ENCODE measurements at places on chromosomes 11 and 22.
A peak's percentile ranks its signal among the peaks of the same experiment; 100 is the strongest.

GRCh38 chr22:34976474-34976873, 89.5 kb upstream of the ISX start:
- DNase-seq = no peak

- DNase-seq = peak; percentile 83
Observed at GRCh38 chr22:37545703-37546436, 14.4 kb upstream of the CDC42EP1 start.

GRCh38 chr22:48798281-48799226, 1029.1 kb downstream of the BRD1 start:
- no peak for DNase-seq

- DNase-seq = no peak
Observed at GRCh38 chr11:33017478-33017877, 1.8 kb downstream of the DEPDC7 start.

GRCh38 chr11:13760115-13760514, 91.6 kb downstream of the FAR1 start:
- no peak for DNase-seq

DNA sequence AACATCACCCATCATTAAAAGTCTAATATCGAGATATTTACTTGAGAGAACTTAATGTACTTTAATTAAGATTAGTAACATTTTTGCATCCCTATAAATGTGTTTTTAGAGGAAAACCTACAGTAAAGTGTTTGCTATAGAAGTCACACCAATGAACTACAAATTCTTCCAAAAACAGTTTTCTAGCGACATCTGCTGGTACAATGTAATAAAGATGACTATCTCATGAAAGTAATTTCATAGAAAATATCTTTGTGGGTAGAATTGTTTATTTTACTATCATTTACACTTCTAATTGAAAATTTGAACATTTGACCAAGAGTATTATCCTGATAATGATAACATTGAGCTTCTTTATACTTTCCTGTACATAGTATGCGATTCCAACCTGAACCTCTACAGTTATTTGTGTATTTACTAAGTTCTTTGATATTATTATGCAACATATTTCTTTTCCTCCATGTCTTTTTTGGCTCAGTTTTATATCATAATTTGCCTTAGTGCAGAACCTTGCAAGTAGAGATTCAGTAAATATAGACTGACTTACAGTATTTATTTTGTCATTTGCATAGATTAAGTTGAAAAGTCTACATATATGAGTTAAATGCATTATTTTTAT, 252.7 kb downstream of the TMEM135 start:
- DNase-seq = no peak

- DNase-seq = no peak
Observed at GRCh38 chr11:87141322-87141721, 103.6 kb downstream of the TMEM135 start.

GRCh38 chr22:23401111-23401909, 178.8 kb downstream of the IGLL1 start:
- DNase-seq = peak; percentile 48

GRCh38 chr22:19187716-19188563, 9.4 kb upstream of the SLC25A1 start:
- DNase-seq = no peak

- no peak for DNase-seq
Observed at GRCh38 chr11:64947208-64947814, 11.6 kb upstream of the GPHA2 start.

GRCh38 chr22:29257751-29258181, 10.0 kb downstream of the RHBDD3 start:
- DNase-seq = no peak

DNA sequence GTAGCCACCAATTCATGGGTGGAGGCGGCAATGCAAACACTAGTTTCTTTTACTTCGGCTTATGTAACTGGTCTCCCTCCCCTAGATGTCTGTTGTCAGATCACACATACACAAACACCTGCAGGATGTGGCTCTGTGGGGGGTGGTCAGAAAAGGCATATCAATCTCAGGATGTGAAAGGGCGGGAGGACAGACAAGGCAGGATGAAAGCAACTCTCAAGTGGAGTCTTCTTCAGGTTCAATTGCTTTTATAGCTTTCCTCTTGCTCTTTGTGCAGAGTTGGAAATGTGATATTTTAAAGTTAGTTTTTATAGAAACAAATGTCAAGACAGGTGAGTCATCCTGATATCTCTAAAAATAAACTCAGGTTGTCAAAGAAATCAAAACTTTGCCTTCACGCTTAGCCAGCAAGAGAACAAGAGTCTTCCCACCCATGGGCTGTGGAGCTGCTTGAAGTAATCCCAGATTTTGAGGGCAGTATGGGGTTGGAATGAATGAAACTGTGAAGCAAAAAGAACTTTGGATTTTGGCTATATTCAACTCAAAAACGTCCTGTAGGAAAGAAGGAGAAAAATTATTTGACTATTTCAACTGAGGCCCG, 423.4 kb downstream of the GUCY1A2 start:
- DNase-seq = no peak

DNA sequence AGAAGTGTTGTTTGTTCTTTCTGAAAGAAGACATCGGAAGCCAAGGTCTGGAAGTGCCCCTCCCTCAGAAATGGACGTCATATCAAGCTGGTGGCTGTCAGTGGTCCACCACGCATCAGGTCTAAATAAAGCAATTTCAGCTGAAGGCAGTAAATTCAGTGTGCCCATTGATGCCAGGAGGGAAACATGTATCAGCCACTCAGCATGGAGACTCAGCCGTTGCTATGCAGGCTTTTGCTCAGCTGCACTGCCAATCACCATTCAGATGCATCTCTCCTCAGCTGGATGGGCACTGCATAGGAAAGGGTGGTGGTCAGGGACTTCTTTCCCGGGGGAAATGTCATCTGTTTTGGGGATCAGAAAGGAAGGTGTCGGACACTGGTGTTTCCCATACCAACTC, 878.2 kb downstream of the NTM start:
- DNase-seq = no peak

- DNase-seq = peak; percentile 81
Observed at GRCh38 chr11:129750343-129751292, 65.0 kb upstream of the TMEM45B start.

DNA sequence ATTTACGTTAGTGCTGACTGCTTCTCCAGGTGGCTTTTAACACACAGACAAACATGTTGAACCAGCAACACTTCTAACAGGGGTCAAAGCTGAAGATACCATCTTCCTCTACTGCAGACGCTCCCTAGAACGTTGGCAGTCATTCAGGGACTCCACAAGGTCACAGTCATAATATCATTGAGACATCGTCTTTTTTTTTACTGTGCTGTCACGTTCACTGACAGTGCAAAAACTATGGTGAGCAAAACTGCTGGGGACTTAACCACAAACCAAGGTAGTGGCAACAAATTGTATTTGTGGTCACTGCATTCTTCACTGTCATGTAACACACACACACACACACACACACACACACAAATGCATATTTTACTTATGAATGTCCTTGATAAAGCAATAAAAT, 244.9 kb downstream of the CASP12 start:
- DNase-seq = no peak

DNA sequence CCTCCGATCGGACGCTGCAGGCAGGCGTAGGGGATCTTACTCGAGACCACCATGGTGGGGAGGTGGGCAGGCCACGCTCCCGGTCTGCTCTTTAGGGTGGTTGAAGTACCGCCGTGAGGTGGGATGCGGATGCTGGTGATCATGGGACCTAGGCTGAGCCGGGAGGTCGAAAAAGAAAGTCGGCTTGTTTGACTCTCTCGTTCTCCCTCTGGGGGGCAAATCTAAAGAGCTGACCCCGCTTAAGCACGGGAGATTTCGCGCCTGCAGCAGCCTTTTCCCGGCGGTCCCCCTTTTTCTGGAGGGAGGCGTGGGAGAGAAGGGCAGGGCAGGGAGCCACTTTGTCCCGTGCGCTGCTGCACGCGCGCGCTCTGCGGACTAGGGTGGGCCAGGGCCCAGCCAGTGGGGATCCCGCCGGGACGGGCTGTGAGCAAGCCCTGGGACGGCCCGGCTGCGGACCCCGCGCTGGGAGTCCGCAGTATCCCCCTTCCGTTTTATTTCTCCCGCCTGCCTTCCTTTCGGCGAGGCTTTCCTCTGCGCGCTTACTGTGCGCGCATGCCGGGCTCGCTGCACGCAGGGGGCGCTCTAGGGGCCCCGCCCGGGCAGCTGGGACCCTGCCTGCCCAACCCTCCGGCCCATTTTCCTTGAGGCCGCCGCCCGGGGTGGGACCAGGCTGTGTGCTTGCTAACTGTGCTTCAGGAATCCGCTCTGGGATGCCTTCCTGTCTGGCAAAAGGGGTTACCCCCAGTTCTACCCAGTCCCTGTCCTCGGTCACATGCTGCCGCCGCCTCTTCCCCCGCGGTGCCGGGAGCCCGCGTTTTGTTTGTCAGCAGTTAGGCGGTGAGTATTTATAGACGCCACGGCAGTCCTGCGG, 81.0 kb downstream of the PRR5L start:
- DNase-seq = peak; percentile 60

- no peak for DNase-seq
Observed at GRCh38 chr11:924406-925157, 1.1 kb upstream of the AP2A2 start.

DNA sequence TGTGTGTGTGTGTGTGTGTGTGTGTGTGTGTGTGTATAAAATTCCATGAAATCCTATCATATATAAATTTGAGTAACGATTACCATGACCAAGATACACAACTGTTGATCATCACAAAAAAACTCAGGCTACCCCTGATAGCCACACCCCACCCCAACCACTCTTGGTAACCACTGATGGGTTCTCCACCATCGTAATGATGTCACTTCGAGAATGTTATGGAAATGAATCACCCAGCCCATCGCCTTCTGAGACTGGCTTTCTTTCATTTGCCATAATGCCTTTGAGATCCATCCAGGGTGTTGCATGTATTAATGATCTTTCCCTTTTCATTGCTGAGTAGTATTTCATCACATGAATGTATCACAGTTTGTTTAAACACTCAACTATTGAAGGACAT, 496.0 kb downstream of the MIAT start:
- DNase-seq = no peak

- DNase-seq = no peak
Observed at GRCh38 chr11:126992065-126992803, 8.3 kb downstream of the KIRREL3 start.

DNA sequence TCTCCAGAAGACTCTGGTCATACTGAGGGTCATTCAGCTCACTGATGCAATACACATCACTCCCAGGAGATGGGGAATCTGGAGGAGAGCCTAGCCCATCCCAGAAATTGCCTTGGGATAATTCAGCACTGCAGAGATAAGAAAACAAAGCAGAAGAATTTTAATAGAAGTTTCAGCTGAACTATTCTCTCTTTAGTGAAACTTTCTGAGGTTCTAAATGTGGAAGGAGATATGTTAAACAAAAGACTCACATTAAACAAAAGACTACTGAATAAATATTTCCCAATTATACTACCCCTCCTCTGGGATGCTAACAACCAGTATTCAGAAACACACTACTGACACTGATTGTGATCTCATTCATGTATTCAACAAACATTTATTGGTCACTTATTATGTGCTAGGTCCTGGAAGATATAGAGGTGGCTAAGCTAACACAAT, 47.8 kb downstream of the C2CD3 start:
- DNase-seq = no peak

DNA sequence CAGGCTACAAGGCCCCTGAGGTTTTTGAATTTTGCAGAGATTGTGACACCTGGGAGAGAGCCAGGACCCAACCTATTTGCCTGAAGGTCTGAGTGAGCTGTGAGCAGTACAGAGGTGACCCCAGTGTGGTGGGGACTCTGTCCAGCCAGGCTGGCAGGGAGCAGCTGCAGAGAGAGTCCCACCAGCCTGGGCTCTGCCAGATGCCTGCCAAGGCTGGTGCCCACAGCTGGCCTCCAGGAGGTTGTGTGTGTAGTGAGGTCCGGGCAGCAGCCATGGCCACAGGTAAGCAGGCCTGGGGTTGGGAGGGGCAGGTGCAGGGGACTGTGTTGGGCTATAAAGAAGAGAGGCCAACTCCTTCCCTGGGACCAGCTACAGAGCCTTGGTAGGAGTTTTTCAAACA, 144.8 kb downstream of the CRYBB2 start:
- DNase-seq = peak; percentile 49

GRCh38 chr11:28671274-28671673, 563.1 kb downstream of the METTL15 start:
- DNase-seq = no peak

DNA sequence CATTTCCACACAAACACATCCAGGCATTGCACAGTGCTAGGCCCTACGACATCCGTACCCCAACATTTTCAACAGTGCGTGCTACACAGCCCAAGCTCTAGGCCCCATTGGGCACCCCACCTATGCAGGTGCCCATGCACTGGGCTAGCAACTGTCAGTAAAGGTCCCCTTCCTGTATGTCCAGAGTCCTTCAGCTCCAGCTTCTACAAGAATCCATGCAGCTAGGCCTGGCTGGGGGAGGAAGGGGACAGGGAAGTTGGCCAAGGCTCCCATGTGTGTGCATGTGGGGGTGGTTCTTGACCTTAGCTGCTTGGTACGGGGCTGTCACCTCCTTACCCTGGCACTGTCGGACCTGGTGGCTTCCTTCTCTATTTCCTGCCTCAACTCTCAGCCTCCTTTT, 1.3 kb downstream of the B3GAT1 start:
- no peak for DNase-seq

All from pancreas (tissue), 10 donors.